ENCODE measurements at places on chromosomes 5 and 9.

DNA sequence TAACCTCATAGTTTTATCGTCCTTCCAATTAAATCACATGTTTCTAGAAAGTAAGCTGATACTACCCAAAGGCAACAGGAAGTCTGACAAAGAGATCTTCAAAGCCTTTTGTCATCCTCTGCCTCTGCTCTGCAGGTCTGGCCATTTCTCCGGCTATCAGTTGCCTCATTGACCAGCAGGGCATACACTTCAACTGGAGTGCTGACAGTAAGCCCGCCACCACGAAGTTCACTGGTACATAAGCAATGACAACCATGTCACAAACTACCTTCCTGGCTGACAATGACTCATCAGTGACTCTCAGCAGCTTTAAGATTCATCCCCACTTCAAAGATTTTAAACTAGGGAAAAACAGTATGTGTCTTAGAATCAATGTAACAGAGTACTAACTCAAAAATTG lies 20.6 kb downstream of the SPTLC1 start:
- peak; percentile 39 for DNase-seq

DNA sequence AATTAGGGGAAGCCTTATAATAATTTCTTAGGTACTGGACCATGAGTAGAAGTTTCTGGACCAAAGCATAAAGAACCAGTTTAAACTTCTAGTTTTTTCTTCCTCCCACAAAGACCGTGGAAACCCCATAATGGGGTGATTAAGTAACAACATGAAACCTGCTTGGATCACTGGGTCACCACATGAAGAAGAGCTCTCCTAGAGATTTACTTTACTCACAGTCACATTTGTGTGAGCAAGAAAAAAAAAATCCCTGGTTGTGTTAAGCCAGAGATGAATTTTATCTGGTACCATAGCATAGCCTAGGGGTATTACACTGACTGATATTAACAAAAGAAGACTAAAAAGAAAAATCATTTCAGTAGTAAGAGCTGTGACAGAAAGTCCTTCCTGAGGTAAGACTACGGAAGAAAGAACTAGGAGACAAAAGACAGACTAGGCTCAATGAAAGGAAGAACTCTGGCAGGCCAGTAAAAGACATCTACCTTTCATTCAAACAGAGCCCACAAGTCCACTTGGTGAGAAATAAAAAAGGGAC lies 15.2 kb downstream of the OTP start:
- no peak for DNase-seq

GRCh38 chr5:91174396-91174795 lies 208.7 kb downstream of the ARRDC3 start:
- DNase-seq = no peak

DNA sequence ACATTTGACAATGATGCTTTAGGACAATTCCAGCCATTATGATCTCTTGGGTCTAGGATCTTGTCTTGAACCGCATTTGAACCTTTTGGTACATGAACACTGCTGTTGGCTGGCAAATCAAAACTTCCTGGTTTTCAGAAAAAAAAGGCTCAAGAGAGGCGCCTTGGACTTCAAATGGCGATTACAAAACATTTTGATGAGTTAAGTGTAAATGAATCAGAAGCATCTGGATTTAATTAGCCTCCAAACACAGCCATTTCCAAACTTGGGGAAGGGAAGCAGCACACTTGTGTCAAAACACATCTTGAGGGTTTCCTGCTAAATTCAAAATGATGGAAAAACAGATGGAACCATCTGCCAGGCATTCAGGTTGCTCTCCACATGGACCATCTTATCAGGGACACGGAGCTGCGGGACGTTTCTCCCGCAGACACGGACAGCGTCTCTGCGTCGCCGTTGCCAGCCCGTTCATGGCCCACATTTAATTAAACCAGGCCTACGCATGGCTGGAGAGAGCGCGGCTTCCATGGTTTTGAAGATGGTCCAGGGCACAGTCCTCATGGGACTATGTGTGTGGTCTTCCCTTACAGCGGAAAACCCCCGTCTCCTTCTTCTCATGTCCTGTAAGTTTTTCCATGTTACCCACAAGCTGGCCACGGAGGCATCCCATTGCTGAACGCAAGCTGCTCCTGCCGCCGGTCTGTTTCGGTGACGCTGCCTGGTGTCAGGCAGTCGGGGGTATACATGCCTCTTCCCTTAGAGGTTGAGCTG lies 55.8 kb upstream of the PTCH1 start:
- DNase-seq = no peak

- DNase-seq = no peak
Measured at GRCh38 chr9:92455217-92455616, 27.1 kb downstream of the ASPN start.

- DNase-seq = no peak
Measured at GRCh38 chr5:9927106-9927505, 297.0 kb upstream of the TAS2R1 start.

- no peak for DNase-seq
Measured at GRCh38 chr9:116501871-116502270, 185.2 kb upstream of the TRIM32 start.

GRCh38 chr5:109191153-109191558 lies 218.6 kb downstream of the PJA2 start:
- no peak for DNase-seq

DNA sequence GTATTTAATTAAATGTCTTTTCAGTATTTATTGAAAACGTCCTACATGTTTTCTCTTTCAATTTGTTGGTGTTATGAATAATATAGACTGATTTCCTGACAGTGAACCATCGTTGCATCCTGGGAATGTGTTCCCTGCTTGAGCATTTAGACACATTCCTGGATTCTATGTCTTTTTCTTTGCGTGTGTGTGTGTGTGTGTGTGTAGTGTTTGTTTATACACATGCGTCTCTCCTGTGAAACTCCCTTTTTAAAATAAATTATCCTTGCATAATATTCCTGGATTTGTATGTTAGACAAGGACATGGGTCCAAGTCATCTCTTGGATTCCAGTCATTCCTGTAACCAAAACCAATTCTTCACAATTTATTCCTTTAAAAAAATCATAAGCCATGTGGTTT lies 153.4 kb downstream of the HSPA4 start:
- DNase-seq = no peak

- DNase-seq = no peak
Measured at GRCh38 chr9:114012126-114012525, 66.0 kb downstream of the AMBP start.

GRCh38 chr9:93701494-93702218 lies 125.3 kb downstream of the PHF2 start:
- DNase-seq = no peak

DNA sequence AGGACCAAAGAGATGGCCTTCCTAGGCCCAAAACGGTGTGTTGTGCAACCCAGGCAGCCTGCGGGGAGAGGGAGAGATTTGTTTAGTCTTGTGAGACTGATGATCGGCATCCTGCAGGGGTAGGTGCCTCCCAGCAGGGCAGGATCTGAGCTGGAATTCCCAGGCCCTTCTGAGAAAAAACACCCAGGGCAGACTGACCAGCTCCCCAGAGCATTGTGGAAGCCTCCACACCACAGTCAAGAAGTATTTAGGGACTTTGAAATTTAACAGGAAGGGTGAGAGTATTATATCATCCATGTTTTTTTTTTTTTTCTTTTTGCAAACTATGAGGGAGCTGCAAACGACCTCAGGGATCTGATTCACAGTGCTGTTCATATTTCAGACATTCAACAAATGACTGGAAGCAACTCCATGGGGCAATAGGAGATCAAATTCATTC lies 104.5 kb upstream of the LHFPL2 start:
- no peak for DNase-seq

- no peak for DNase-seq
Measured at GRCh38 chr5:1065143-1065750, 46.6 kb downstream of the SLC12A7 start.

DNA sequence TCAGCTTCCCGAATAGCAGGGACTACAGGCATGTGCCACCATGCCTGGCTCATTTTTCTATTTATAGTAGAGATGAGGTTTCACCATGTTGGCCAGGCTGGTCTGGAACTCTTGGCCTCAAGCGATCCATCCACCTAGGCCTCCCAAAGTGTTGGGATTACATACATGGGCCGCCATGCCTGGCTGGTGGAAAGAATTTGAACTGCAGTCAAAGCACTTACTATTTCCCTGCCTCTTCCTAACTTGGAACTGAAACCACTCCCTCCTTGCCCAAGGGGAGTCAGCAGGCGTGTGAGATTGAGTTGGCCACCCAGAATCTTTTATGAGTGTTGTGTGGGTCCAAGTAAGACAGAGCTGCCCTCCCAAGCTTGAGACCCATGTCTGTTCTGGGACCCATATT lies 86.1 kb upstream of the PTPN3 start:
- no peak for DNase-seq

DNA sequence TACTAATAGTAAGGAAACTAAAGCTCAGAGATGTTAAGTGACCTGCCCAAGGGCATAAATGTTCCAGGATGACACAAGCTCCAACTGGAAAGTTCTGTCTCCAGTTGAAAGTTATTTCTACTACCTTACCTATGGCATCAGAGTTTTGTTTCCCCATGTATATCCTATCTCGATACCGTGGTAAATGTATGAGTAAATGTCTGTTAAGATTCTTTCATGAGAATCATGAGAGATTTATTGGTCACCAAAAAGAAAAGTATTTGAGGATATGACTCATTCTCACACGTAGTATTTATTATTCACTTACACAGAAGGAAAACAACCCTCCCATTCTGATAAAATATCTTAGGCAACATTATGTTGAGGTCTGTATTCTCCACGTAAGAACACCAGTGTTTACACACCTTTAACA lies 11.1 kb upstream of the SHOC1 start:
- peak; percentile 39 for DNase-seq

DNA sequence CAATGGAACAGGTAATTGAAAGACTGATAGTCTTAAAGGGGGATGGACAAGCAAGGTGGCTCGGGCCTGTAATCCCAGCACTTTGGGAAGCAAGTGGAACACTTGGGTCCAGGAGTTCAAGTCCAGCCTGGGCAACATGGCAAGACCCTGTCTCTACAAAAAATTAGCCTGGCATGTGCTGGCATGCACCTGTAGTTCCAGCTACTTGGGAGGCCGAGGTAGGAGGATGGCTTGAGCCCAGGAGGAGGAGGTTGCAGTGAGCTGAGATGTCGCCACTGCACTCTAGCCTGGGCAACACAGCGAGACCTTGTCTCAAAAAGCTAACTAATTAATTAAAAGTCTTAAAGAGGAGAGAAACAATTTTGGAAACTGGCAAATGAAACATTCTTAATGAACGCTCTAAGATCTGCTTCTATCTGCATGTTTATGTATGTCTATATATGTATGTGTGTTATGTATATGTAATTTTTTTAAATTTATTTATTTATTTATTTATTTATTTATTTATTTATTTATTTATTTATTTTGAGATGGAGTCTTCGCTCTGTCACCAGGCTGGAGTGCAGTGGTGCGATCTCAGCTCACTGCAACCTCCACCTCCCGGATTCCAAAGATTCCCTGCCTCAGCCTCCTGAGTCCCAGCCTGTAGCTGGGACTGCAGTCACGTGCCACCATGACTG lies 80.6 kb downstream of the SFXN1 start:
- no peak for DNase-seq

DNA sequence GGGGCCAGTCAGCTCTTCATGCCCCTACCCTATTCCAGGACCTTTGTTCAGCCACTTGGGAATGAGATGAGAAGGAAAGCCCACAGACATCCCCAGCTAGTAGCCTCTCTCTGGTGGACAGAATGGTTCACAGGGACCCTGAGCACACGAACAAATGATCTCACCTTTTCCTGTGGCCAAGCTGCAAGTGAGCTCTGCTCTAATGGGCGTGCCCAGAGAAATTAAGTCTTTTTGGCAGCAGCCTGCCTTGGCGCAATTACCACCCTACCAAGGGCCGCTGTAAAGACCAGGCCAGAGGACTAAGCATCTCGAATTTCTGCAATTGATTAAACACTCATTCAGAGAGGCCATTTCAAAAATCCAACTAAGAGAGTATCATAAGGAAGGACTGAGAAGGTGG lies 56.0 kb downstream of the WHRN start:
- DNase-seq = no peak

GRCh38 chr5:144205141-144205551 lies 34.5 kb downstream of the KCTD16 start:
- DNase-seq = no peak

DNA sequence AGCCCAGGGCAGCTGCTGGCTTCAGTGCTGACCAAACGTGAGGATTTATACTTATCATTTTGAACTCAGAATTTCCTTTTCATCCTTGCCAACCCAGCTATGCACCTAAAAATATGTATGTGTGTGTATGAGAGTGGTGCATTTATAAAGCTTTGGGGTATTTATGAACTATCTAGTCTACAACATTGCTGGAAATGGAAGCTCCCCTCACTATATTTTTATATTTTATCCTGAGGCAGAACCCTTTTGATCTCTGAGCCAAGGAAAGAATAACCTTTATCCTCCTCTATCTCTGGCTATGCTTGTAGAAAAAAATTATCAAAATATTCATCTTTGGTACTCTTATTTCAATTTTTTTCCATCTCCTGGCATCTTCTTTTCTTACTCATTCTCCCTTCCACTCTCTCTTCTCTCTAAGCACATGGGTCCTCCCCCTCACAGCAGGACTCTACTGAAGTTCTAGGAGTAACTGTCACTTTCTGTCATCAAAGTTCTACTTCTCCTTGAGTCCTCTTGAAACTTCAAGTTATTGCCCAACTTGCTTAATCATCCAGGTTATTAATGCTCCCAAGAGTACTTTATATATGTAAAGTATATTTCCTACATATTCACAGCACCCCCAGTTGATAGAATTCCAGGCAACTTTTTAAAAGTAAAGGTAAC lies 190.9 kb downstream of the HINT1 start:
- DNase-seq = no peak

GRCh38 chr5:19208397-19208796 lies 779.6 kb downstream of the CDH18 start:
- no peak for DNase-seq

- DNase-seq = no peak
Measured at GRCh38 chr5:27311544-27311943, 273.2 kb upstream of the CDH9 start.

DNA sequence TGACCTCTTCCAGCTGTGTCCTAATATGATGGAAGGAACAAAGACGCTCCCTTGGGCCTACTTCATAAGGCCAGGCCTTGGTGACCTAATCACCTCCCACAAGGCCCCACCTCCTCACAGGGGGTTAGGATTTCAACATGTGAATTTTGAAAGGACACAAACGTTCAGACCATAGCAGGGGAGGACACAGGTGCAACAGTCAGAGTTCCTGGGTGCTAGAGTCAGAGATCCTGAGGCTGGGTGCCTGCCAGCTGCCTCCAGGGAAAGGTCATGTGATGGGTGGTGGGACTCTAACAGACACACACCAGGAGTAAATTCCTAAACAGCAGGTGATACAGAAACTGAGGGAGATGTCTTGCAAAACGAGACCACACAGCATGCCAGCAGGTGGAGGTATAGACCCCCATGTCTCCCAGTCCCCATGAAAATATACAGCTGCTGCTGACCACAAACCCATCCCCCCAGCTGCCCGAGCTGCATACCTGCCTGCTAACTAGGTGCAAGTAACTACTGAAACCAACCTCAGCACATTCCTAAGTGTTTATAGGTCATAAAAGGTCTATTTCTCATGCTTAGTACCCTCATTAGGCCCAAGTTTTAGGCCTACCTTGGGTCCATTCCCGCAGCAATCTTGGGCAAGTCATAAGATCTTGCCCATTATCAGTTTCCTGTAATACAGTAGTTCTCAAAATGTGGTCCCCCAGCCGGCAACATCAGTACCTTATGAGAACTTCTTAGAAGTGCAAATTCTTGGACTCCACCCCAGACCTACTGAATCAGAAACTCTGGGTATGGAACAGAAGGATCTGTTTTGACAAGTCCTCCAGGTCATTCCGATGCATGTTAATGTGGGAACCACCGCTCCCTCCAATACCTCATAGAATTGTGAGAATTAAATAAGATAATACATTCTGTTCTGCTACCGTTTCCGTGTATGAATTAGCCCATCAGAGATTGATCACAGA lies 245.3 kb downstream of the ENC1 start:
- no peak for DNase-seq

GRCh38 chr5:175246242-175246888 lies 197.6 kb downstream of the DRD1 start:
- DNase-seq = no peak

Measured in suppressor macrophage treated with lipopolysaccharide for 4 hours (primary cell).